ENCODE measurements at places on chromosomes 5 and 9.

DNA sequence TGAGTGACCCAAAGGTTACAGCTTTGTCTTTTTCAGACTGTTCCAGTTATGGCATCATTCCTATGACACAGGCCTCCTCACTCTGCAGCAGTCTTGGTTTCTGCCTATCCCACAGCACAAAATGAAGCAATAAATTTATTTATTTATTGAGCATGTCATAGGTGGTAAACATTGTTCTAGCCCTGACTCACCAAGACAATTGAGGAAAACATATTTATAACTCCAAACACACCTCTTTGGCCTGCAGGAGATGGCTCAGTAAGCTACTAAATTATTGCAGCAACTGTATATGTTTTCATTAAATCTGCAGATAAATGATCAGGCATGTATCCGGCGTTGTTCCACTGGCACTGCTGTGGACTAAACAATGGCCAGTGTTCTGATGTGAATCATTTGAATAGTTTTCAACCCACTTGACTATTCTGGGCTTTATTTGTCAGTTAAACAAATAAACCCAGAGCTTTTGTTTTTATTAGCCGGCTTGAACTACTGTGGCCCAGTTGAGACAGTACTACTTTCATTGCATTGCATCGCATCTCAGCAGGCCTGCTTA, 83.2 kb downstream of the FOXD1 start:
- DNase-seq: no peak

DNA sequence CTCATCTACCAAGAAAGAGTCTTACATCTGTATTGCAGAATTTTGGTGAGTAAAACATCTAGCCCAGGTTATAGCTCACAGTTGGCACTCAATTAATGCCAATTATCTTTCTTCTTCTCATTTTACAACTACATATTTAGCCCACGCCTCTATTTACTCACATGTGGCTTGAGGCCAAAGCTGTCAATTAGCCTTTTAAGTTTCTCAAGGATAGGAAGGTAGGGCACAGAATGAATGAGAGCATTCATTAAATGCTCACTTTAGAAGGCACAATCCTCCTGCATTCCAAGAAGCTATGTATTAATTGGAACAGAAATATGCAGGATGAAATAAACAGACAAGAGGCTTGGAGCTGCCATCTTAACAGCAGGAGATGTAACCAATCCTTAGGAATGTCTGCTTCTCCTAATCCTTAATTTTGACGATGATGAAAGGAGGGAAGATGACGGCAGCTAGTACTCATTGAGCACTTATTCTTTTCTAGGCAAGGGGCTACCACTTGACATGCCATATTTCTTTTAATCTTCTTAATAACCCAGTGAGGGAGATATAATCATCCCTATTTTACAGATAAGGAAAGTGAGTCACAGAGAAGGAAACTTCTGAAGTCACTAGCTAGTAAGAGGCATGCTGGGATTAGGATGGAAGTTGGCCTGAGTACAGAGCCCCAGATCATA, 30.8 kb upstream of the PANK3 start:
- DNase-seq: no peak

GRCh38 chr9:106958955-106959657, 96.1 kb downstream of the ZNF462 start:
- no peak for DNase-seq

GRCh38 chr9:4792572-4793458, at the start of gene RCL1:
RCL1 (plus strand) TSS chr9:4792944; CDS start chr9:4793092, 148 bp downstream.
- peak; percentile 89 for DNase-seq

DNA sequence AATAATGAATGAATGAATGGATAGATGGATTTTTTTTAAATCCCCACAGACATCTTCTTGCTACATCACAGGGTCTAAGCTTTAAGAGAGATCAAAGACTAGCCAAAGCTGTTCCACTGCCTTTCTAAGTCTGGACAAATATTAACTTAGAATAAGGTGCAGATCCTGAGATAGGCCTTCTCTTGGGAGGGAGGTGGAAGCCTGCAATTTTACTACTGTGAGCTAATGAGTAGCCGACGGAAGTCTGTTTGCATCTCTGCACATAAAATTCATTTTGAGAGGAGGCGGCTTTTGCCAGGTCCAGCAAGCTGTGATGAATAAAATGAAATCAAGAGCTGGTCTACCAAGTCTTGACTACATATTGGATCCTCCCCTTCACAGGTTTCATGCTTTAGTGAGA, 484.9 kb downstream of the TMEM38B start:
- no peak for DNase-seq

DNA sequence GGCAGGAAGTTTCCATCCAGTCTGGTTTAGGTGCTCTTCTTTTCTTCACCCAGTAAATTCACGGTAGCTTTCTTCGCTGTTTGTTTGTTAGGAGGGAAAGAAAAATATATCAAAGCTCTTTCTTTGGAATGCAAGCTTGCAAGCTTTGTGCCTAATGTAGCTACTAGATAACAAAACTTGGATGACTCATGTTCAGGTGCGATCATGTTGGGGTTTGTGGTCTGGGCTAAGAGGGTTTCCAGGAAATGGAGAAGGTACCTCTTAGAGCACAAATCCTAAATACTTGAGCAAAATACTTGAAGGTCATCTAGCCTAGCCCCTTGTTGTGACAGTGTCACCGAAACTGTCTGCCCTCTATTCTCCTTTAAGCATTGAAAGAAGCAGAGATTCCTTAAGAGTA, 17.7 kb downstream of the SRP19 start:
- DNase-seq: no peak

DNA sequence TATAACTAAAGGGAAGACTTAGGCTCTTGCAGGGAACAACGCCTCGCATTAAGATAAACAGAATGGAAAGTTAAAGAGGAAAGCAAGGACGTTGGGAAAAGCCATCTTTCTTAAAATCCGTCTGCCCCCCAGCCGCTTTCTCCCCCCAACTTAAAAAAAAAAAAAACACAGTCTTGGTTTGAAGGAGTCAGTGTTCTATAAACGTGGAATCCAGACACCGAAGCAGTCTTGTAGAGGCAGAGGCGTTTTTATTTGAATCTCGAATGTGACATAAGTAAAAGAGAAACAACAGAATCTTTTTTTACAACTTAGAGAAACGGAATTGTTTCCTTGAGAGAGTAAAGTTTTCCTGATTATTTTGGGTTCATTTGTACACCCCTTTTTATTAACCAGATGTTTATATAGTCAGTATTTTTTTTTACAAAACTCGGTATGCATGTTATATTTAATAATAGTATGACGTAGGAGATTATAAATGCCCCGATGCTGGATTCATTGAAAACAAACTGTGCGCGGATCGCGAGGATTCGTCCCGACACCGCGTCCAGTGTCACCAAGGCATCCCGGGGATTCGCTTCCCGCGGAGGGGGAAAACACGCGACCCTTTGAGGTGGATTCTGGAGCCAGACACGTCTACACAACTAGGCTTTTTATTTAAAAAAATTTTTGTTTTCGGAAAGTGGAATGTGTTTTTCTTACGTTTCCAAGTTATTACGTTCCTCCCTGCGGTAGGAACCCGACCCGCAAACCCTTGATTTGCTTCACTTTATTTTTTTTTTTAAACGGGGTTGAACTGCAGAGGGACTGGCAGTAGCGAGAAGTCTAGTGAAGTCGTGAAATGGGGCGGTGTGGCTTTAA, 6.7 kb downstream of the PTCH1 start:
- no peak for DNase-seq

DNA sequence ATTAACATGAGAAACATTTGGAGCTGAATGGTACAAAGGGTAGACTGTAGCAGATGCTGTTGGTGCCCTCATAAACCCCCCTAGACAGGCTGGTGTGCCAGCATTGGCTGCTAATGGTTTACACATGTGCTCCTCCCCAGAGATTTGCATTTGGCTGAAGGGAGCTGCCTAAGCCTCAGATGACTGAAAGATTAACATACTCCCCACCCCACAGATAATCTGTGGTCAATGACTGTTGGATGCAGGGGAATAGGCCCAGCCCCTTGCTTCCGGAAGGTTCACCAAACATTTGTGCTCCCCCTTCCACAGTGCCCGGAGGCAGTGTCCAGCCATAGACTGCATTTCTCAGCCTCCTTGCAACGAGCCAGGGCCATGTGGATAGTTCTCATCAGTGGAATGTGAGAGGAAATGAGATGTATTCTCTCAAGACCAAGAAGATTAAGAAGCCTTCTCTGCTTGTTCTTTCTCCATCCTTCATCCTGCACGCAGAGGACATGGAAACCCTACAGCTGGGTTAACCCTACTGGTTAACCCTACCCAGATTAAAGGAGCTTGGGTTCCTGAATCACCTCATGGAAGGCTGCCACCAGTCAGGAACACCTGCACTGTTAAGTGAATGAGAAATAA, 79.6 kb downstream of the PHAX start:
- DNase-seq: no peak

DNA sequence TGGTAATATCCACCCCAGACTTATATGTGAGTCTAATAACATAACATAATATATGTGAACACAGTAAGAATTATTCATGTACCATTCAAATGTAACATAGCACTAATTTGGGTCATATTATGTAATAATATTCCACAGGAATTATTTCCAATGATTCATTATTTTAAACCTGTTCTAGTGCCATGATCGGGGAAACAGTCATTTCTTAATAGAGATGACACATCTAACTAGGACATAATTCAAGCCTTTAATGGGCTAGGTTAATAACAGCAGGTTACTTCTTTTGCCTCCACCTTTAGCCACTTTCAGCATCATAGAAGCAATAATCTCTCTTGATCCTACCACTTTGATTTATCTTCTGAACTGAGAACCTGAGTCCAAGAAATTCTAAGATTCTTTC, 12.3 kb downstream of the SPINK9 start:
- DNase-seq: no peak

All from activated naive CD4-positive, alpha-beta T cell (primary cell).